ENCODE measurements at places on chromosomes 11 and 22.

DNA sequence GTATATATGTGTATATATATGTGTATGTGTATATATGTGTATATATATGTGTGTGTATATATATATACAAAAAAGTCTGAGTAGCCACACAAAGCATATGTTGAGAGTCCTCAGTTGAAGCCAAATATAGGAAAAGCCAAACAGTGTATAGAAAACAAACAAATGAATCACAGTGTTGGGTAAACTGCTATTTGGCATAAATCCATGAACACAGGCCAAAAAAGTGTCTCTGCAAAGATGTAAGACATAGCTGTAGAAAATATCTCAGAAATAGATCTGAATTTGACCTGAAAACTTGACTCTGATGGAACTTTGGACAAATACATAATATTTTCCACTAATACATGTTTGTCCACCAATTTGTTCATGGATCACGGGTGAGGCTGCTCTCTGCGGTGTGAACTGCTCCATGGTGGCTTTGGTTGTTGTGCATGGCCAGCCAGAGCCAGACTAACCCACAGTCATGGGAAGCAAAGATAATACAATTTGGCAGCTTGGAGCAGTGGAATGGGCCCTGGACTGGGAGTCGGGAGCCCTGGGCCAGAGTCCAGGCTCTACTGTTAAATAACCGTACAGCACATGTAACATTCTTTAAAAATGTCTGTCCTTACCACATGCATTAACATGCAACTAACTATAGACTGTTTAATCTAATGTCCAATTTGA, 76.9 kb upstream of the EED start:
- peak; percentile 51 for DNase-seq

- DNase-seq: no peak
Measured at GRCh38 chr11:101331411-101331810, 201.8 kb upstream of the PGR start.

DNA sequence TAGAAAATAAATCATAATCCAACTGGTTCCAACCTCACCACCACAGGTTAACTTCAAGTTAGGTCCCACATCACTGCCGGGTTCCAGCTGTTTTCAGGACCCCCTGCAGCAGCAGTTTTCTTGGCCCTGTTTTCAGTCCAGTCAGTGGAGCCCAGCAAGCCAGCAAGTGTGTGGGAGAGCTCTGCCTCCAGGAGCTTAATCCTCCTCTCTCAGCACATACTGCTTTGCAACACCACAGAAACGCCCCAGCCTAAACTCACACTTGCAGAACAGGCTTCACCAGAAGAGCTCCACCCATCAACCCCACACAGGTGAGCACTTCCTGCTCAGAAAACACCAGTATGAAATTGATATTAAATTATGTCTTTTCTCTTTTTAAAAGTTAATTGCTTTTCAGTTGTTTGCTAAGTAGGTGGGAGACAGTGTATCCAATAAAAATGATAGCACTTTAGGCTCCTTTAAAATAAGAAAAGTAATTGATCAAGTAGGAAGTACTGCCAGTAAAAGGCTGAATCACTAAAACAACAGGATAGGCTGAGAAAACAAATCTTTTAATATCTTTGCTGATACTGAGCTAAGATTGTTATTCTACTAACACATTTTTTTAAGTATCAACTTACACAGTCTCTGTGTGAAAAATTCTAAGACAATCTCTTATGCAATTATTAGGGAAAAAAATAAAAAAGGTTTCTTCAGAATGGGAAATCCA, 81.5 kb upstream of the TP53AIP1 start:
- peak; percentile 16 for DNase-seq

DNA sequence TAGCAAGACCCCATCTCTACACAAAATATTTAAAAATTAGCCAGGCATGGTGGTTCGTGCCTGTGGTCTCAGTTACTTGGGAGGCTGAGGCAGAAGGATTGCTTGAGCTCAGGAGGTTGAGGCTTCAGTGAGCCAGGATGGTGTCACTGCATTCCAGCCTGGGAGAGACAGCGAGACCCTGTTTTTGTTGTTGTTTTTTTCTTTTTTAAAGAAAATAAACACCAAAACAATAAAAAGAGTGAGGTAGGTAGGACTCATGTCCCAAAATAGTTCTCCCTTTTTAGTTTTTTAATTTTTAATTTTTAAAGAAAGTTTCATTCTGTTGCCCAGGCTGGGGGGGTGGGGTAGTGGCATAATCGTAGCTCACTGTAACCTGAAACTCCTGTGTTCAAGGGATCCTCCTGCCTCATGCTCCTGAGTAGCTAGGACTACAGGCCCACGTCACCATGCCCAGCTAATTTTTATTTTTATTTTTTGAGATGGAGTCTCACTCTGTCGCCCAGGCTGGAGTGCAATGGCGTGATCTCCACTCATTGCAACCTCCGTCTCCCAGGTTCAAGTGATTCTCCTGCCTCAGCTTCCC, 25.5 kb upstream of the MALAT1 start:
- DNase-seq: no peak

DNA sequence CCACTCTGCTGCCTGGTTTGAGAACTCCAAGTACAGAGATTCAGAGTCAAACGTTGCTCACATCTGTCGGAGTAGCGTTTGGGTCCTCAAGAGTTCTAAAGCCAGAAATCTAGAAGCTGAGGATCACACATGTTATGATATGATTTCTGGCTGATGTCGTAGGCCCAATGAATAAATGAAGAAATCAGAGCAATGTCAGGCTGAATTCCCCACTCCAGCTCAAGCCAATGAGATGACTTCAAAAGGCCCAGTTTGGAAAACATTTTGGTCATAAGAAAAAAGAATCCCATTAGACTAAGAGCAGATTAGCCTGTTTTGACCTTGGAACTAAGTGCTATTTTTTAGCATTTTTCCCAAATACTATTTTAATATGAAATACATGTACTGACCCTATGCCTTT, 106.7 kb downstream of the ETS1 start:
- DNase-seq: no peak

DNA sequence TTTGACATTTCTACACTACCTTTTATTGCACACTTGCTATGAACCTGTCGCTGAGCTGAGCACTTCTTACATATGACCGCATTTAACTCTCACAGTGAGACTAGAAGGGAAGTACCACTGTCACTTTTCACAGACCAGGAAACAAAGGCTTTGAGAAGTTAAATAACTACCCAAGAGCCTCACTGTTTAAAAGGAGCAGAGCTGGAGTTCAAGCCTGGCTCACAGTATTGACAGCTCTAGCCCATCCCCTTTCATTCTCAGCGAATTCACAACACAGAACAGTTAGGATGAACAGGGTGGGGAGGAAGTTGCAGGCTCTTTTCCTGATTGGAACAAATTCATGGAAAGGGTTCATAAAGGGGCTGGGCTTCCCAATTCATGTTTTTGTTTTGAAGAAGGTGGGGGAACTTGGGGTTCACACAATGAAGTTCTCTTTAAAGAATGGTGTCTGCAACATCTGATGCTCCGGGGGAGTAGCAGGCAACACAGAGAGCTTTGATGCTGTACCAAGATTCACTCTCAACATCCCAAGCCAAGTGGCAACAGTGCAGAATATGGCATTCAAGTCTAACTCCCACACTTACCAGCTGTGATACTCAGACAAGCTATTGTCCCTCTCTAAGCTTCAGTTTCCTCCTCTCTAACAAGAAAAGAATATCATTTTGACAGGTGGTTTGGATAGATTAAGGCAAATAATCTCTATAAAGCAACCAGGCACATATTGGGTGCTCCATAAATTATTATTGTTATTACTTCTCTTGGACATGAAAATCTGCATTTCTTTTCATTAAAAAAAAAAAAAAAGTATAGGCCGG, 17.2 kb downstream of the SCGB1A1 start:
- no peak for DNase-seq

DNA sequence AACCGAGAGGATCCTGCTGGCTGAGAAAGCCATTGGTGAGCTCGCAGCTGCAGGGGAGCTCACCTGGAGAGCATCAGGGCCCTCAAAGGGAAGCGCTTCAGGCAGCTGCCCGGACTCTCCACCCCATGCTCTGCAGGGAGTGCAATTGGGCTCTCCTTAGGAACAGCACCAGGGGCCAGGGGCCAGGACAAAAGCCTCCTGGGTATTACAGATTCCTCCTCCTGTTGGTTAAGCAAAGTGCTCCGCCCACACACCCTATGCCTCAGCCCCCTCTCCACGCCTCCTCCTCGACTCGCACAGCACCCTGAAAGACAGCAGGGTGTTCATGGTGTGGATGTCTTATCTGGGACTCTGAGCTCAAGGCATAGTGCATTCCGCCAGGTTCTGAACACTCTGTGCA, 139.9 kb downstream of the SHANK2 start:
- no peak for DNase-seq

DNA sequence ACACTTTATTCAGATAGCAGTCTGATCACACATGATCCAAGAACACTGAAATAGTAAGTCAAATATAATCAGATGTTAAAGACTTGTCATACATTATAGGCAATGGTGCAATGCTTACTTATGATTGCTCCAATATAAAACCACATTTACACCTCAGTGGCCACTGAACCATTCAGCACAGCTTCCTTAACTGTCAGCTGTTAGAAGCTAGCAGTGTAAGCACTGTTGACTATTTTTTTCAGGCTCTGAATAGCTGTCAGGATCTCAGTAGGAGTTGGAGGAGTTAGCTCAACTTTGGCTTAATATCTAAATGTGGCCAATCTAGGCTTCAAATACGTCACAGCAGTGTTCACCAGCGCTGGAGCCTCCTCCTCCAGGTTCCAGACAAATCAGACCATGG, 36.6 kb downstream of the METTL15 start:
- peak; percentile 5 for DNase-seq

GRCh38 chr11:44564670-44565210, 723 bp upstream of the CD82 start:
- DNase-seq: peak; percentile 82

GRCh38 chr22:26722159-26722558, 64.8 kb downstream of the MIAT start:
- DNase-seq: peak; percentile 46

DNA sequence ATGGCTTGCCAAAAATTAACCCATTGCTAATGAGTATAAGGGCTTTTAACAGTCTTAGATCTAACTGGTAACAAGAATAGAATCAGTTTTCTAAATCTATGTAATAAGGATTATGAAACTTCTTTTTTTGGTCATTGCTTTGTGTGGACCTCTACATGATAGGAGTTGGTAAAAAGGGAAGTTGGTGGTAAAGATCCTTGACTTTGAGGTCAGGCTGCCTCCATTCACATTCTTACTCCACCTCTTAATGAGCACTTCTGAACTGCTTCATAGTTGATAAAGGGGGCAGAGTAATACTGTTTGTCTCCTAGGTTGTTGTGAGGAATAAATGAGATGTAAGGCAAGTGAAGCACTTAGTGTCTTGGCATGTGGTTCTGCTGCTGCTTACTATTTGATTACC, 10.6 kb downstream of the EIF3M start:
- DNase-seq: no peak

GRCh38 chr22:33180356-33180755, 122.2 kb upstream of the SYN3 start:
- DNase-seq: no peak

- peak; percentile 89 for DNase-seq
Measured at GRCh38 chr11:26993965-26994457, at the start of gene FIBIN. Gene FIBIN, plus strand, starts transcription at chr11:26994112. Its CDS starts 415 bp downstream, at chr11:26994527.

DNA sequence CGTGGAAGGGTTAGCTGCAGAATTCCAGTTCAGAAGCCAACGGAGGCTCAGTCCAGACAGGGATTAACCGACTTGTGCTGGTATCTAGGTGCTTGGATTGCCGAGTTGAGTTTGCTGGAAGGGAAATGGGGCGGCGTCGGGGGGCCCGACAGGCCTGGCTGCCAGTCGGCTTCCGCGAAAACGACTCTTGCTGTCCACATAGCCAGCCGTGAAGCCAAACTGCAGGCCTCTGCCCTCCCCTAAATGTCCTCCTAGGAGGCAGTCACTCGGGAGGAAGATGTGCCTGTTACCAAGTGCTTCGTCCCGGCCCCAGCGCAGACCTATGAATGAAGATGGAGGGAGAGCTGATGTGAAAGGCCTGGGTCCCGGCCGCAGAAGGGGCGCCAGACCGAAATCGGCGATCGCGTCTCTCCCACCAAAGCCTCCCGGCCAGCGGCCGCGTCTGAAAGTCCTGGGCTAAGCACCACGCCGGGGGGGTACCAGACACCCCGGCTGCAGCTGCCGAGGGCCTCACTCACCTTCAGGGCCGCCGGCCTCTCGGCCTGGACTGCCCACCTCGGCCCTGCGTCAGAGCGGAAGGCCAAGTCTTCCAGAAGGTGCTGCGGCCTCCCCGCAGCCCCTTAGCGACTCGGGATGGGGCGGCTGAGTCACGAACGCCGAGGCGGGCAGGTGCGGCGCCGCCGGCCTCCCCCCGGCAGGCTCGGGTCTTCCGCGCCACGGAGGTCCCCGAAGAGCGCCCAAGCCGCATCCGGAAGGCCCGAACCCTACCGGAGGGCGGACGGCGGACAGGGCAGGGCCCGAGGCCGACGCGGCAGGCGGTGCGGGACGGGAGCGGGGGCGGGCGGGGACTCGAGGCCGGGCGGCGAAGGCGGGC, 7.5 kb downstream of the DPAGT1 start:
- DNase-seq: peak; percentile 38

DNA sequence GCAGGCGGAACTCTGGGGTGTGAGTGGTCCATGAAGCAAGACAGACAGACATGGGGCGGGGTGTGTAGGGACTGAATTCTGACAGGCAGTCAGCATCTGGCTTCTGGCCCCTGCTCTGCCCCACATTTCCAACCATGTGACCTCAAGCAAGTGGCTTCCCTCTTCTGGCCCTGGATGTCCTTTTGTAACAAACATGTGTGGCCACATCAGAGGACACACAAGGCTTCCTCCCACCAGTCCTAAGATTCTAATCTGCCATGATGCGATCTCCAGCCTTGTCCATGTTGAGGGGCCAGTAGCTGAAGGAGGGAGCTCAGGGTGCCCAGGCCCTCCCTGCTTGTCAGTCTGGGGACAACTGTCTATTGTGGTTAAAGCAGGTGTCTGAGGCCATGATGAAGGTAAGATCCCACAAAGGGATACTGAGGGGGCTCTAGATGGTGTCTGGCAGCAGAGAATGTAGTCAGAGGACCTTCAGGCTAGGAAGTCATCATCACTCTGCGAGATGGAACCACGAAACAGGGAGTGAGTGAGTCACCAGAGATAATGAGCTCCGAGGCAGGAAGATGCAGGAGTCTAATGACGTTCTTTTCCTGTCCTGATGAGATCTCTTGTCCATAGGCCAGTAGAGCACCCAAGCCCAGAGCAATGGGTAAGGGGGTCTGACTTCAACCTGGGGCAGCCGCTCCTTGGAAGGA, 27.4 kb downstream of the DRD2 start:
- peak; percentile 4 for DNase-seq

- DNase-seq: peak; percentile 16
Measured at GRCh38 chr11:44277196-44278090, 32.5 kb downstream of the ALX4 start.

DNA sequence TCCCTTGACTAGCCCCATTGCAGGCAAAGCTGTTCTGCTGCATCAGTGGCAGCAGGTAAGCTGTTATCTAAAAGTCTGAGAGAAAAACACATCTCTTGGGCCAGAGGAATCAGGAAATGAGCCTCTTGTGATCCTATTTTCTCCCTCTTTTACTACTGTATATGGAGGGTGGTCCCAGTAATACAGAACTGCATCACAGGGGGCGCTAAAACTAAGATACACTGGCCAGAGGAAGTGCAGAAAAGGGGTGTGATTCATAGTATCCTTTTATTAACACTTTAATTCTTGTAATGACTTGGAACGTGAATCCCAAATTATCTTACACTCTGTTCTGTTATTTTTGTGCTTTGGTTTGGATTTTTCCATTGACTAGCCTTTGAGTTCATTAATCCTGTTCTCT, 8.8 kb upstream of the MED17 start:
- no peak for DNase-seq

GRCh38 chr11:84901991-84902390, 725.2 kb downstream of the DLG2 start:
- peak; percentile 73 for DNase-seq
